ENCODE measurements at places on chromosomes 11 and 22.

DNA sequence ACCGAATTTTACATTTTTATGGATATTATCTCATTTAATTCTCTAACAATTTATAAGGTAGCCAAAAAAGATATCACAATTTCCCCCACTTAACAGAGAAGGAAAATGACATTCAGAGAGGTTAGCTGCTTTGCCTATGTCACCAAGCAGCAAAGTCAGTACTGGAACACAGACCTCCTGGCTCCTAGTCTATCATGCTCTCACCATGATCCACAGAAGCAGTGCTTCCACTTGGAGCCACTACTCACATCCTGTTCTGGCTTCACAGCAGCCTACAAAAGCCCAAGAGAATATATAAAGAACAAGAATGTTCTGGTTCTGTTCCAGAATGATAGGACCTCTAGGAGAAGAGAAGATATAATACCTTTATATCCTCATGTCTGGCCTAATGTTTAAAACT, 59.5 kb upstream of the SCUBE2 start:
- no peak for DNase-seq

GRCh38 chr11:95267601-95268213, 36.7 kb upstream of the SESN3 start:
- DNase-seq = no peak

- DNase-seq = no peak
Observed at GRCh38 chr11:27514076-27514475, 7.5 kb upstream of the LIN7C start.

DNA sequence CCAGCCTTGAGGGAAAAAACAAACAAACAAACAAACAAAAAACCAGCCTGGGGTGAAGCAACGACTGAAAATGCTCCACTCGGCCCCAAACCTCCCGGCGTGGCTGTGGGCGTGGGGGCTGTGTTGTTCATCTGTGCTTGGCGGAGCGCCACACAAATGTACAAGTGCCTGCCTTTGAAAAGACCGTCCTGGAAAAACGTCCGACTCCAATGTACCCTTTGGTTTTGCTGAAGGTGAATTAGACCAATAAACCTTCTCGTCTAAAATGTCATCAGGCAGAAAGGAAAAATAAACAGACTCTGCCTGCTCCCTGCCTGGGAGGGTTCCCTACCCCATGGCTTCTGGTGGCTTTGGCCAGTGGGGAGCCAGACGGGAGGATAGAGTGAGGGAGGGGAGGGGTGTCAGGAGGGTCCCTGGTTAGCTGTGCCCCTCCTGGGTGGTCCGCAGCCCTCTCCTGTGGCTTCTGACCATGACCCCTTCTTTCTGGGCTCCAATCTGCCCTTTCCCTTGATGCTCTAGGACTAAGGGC, 93.9 kb downstream of the TRMU start:
- no peak for DNase-seq

DNA sequence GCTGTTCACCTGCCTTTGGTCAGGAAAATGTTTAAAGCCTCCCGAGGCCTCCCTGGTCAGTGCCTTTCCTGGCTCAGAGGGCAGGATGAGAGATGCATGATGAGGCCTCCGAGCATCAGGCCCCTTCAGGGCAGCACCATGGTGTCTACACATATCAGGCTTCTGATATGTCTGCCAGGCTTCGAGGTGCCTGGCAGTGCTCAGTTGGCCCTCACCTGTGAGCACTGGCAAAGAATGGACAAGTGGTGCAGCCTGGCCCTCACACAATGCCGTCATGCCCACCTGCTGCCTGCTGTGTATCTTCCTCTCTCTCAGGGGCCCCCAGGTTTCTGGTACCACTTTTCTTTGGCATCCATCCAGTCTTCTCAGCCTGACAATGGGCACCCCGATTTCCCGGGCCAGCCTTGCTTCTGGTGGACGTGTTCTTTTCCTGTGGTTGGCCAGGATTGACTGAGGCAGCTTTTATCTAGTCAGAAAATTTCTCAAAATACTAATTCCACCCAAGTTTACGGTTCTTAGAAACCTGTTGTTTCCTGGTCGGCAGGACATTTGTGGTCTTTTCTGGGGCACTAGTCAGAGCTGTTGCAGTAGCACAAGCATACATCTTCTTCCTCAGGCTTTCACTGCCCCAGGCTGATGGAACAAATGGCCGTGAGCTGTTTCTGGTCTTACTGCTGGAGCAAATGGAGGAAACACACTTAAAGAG, 76.8 kb upstream of the SUSD2 start:
- DNase-seq = no peak

GRCh38 chr11:62125316-62125715, 1.5 kb downstream of the INCENP start:
- DNase-seq = no peak

- DNase-seq = no peak
Observed at GRCh38 chr22:27673839-27674238, 127.7 kb downstream of the MN1 start.

DNA sequence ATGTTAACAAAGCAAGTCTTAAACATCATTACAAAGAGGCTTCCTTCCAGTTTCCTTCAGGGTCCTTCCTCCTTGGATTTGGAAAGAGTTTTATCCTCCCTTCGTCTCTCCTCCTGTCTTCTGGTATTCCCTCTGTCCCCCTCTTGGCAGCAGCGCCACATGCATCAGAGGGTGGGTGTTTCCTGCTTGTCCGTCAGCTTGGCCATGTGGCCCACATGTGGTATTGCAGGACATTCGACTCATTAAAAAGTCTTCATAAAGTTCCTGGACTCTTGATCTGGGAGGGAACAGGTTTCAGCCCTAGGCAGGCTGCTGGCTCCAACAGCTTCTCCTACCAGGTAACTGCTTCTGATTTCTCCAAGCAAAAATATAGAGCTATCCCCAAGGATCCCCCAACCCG, 189.8 kb downstream of the CSNK2A3 start:
- DNase-seq = no peak

- DNase-seq = no peak
Observed at GRCh38 chr22:33746501-33746928, 173.8 kb downstream of the LARGE1 start.

GRCh38 chr11:112465433-112466024, 204.9 kb upstream of the PLET1 start:
- DNase-seq = no peak

GRCh38 chr11:119529063-119529845, 106.3 kb upstream of the THY1 start:
- DNase-seq = no peak

GRCh38 chr11:66192181-66192863, 76.1 kb upstream of the RAB1B start:
- DNase-seq = no peak

DNA sequence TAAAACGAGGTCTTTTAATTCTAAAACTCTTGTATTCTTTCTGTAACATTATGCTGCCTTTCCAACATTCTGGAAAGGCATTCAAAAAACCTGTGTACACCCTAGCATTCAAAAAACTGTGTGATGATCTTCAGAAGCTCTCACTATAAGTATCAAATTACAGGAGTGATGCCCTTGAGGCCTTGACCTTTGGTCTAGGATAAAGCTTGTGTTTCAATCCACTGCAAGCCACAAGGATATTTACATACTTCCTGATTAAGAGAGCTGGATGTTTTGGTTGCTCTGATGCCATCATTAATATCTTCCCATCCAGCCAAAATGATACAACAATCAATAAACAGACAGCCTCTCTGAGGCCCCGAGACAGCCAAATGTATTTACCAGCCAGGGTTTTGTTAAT, 11.9 kb downstream of the CLPB start:
- no peak for DNase-seq

GRCh38 chr11:102318469-102318868, 1.2 kb downstream of the BIRC3 start:
- no peak for DNase-seq

- DNase-seq = no peak
Observed at GRCh38 chr11:113577356-113578032, 102.3 kb upstream of the DRD2 start.

DNA sequence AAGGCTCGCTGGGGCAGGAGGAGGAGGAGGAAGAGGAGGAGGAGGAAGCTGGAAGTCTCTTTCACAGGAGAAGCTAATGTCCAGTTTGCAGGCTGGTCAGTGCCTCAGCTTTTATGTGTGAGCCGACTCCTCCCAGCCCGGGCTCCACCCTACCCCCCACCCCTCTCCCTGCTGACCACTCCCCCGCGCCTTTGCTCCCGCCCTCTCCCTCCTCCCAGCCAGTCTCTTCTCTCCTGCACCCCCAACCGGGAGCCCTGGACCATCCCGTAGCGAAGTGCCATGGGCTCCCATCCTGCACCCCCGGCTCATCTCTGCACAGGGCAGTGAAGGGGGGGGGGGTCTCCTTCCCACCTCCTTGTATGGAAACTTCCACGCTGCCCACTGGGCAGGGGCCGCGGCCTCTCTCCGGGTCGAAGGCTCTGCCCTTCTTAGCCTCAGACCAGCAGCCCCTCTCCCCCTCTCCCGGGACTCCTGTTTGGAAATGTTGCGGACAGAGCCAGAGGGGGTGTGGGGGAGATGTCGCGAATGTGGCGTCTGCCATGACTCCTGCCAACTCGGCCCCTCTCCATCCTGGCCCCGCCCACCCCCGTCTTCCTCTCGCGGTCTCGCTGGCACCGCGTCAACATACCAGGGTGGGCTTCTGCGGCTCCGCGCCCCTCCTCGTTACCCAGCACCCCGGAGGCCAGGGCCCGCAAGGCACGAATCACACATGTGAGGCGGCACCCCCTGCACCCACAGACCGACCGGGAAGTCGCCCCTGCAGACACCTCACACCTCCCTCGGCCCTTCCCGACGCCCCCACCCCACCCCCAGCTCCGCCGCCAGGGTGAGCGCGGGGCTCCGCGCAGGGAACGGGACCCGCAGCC, 1.8 kb downstream of the IGF2 start:
- no peak for DNase-seq

GRCh38 chr22:40335358-40335757, 10.9 kb upstream of the ADSL start:
- DNase-seq = no peak

DNA sequence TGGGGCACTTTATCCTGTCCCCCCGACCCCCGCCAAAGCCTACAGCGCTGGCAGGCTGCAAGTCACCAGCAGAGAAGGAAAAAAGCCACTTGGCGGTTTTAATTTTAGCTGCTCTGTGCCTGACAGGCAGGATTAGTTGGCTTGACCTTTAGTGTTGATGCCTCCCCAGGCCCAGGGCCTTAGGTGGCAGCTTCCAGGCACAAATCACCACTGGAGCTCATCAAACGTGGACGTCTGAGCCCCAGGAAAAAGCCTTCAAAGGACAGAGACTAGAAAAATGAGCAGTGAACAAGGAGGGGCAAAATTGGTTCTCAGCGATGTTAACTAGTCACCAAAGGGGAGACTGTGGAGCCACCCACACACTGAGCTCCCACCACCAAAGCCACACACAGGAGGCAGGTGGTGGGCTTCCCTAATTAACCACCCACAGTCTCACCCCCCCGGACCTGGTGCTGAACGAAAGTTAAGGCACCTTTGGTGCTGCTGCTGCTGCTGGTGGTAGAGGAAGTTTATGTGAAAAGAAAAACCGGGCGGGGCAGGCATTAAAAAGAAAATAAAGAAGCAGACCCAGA, 4.4 kb upstream of the PYGM start:
- DNase-seq = no peak

GRCh38 chr11:65438257-65439151, 15.9 kb downstream of the NEAT1 start:
- no peak for DNase-seq

All from NCI-H1048 (cell line).